ENCODE measurements at places on chromosomes 6 and 20. TPM values are rescaled to one million over a fixed set of nuclear protein-coding genes. Genes with fewer than 3 reads are reported as not detected.

BMP6 gene
- not detected for total RNA-seq

SIRPG gene
- not detected for total RNA-seq

TUBB2B gene
- 83.9 TPM for total RNA-seq

RPS10 gene
- 1,764 TPM for total RNA-seq

C6orf163 gene
- 1.5 TPM for total RNA-seq

KHDC1L gene
- not detected for total RNA-seq

PGC gene
- total RNA-seq: not detected

THBD gene
- total RNA-seq: 1.1 TPM

FNDC11 gene
- total RNA-seq: 3.4 TPM

HTR1B gene
- 2.2 TPM for total RNA-seq

GABRR2 gene
- 0.39 TPM for total RNA-seq

PRR18 gene
- total RNA-seq: 0.12 TPM

ANGPT4 gene
- 0.80 TPM for total RNA-seq

SRSF12 gene
- 5.1 TPM for total RNA-seq

EEF1A1 gene
- total RNA-seq: 7,643 TPM

CGAS gene
- not detected for total RNA-seq

PRSS16 gene
- total RNA-seq: 4.4 TPM

TP53INP2 gene
- 13.5 TPM for total RNA-seq

IP6K3 gene
- total RNA-seq: 3.9 TPM

BPIFA3 gene
- total RNA-seq: not detected

MUC21 gene
- not detected for total RNA-seq

DNMT3B gene
- total RNA-seq: 11.9 TPM

NKX2-4 gene
- total RNA-seq: not detected

NKX2-2 gene
- not detected for total RNA-seq

GPR63 gene
- total RNA-seq: 1.7 TPM

DEFB121 gene
- not detected for total RNA-seq

EYA4 gene
- not detected for total RNA-seq

TRAPPC3L gene
- not detected for total RNA-seq

MAS1 gene
- total RNA-seq: not detected

GLP1R gene
- total RNA-seq: 0.11 TPM

SRMS gene
- total RNA-seq: not detected

TRDN gene
- 33.1 TPM for total RNA-seq

GPR31 gene
- total RNA-seq: not detected

SLC22A3 gene
- 0.74 TPM for total RNA-seq

ARMH2 gene
- not detected for total RNA-seq

FOXF2 gene
- total RNA-seq: not detected

ZNF165 gene
- total RNA-seq: 0.95 TPM
